Stimulated activated CD8-positive, alpha-beta memory T cell treated with anti-CD3 and anti-CD28 coated beads, Interleukin-12 subunit alpha, Interleukin-12 subunit beta, amount 100 ng/mL, for 1 hour (primary cell): ENCODE measurements at places on chromosomes 3 and 15.

- no peak for DNase-seq
These were observed 23.0 kb downstream of the HPS3 start for GRCh38 chr3:149152420-149152819.

GRCh38 chr3:13549623-13550422, 898 bp downstream of the FBLN2 start:
- peak; percentile 4 for DNase-seq

- DNase-seq: no peak
These were observed 25.2 kb downstream of the EOMES start for GRCh38 chr3:27696906-27697305.

- no peak for DNase-seq
These were observed 8.4 kb upstream of the DHX30 start for GRCh38 chr3:47794544-47794943.

DNA sequence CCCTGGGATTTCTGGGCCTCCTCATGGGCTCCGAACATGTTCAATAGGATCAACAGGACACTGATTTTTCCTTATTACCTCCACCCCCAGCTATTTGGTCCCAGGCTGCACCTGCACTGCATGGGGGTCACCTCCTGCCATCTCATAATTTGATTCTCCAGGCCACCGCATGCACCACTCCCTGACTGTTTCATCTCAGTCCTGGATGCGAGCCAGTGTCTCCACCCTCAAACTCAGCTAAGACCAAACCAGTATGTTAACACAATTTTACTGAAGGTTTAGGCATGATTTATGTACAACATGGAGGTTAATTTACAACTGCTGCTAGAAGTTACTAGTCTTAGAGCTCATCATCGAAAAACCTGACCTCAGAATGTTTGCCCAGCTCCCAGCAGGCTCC, 249.5 kb downstream of the UACA start:
- DNase-seq: no peak

- DNase-seq: no peak
These were observed 32.3 kb downstream of the RNU5B-1 start for GRCh38 chr15:65336493-65337435.
